ENCODE measurements at places on chromosomes 3 and 15.

GRCh38 chr3:32901005-32901932, 50.2 kb upstream of the CCR4 start:
- no peak for DNase-seq

DNA sequence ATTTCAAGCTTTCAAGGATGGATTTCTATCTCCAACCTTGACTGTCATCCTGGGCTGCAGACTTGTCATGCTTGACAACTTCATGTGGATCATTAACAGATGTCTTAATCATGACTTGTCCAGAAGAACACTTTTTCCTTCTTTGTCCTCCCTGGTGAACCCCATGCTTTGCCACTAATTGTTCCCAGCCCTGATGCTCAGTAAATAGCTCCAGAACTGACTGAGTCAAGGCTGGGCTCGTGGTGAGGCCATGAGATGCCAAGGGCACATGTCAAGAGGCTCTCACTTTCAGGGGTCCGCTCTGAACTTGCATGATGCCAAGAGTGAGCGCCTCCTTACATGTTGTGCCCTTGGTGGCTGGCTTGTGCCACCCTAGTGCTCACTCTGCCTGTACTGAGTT, 48.9 kb upstream of the KY start:
- no peak for DNase-seq

GRCh38 chr3:126319701-126320295, 37.4 kb downstream of the KLF15 start:
- DNase-seq, result no peak

DNA sequence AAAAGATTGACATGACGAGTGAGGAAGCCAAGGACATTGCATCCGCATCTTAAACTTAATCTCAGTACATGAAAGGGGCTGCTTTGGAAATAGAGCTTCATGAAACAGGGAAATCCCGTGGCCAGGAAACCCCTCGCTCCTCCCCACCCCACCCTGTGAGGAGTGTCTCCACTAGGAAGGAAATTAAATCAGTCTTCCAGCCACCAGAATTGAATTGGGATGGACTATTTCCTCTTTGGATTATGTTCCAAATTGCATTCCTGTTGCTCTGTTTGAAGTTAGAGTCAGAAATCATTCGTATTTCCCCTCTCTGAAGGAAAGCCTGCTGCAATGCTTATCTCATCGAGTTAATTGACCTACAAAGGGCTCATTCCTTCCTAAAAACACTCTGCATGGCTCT, 35.8 kb downstream of the CLDN11 start:
- no peak for DNase-seq

- no peak for DNase-seq
Observed at GRCh38 chr15:94412979-94413746, 181.8 kb downstream of the MCTP2 start.

DNA sequence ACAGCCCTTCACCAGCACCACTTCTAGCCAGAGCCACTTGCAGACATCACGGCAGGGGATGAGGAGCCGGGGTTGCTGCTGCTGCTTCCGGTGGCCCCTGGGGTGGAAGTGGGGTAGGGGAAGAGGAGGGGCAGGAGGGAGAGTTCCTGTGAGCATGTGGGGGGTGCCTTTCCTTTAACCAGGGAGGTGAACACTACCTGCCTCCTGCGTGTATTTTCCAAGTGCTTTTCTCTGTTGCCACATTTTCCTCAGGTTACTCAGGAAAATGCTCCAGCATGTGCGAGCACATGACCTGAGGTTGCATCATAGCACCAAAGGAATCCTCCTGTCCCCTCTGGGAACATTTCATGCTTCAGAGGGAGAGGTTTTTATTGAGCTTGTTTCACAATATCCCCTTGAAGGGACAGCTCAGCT, 12.2 kb upstream of the SACM1L start:
- no peak for DNase-seq

DNA sequence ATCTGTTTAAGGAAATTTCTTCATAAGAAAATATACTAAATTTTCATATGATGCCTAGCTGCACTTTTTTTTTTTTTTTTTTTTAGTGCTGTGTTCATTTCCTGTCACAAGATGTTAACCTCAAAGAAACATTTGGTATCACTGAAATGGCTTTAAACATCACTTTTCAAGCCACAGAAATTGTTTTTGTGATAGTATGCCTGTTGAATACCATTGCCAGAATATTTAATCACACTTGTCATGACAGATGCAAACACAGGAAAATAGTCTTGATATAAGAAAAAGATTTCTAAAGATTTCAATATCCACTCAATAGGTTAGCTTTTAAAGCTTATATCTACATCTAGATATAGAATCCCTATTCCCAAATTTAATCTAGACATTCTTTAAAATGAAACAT, 608.5 kb upstream of the AGTR1 start:
- no peak for DNase-seq

DNA sequence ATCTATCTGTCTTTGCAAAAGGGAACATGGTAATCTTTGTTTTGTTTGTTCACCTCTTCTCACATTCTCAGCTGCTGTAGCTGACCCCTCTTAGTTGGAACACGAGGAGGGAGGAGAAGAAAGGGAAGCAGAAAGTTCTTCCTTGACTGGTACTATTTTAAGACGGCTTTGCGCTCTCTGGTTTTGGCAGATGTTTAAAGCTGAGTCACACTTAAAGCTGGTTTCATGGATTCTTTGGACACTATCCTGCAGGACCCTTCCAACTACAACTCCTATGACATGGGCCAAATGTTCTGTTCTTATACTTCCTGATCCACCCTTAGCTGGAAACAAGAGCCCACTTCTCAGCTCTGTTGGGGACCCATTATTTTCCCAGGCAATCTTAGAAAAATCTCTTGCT, 40.6 kb upstream of the FXR1 start:
- no peak for DNase-seq

DNA sequence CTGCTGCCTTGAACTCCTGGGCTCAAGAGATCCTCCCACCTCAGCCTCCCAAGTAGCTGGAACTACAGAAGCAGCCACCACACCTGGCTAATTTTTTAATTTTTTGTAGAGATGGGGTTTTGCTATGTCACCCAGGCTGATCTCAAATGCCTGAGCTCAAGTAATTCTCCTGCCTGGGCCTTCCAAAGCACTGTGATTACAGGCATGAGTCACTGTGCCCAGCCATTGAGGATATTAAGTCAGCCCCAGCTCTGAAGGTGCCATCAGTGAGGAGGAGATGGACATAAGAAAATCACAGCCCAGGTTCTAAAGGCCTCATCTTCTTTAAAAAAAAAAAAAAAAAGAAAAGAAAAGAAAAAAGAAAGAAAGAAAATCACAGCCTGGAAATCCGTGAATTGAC, 26.6 kb upstream of the PSTPIP1 start:
- no peak for DNase-seq

GRCh38 chr3:105394177-105394576, 27.5 kb downstream of the ALCAM start:
- no peak for DNase-seq

DNA sequence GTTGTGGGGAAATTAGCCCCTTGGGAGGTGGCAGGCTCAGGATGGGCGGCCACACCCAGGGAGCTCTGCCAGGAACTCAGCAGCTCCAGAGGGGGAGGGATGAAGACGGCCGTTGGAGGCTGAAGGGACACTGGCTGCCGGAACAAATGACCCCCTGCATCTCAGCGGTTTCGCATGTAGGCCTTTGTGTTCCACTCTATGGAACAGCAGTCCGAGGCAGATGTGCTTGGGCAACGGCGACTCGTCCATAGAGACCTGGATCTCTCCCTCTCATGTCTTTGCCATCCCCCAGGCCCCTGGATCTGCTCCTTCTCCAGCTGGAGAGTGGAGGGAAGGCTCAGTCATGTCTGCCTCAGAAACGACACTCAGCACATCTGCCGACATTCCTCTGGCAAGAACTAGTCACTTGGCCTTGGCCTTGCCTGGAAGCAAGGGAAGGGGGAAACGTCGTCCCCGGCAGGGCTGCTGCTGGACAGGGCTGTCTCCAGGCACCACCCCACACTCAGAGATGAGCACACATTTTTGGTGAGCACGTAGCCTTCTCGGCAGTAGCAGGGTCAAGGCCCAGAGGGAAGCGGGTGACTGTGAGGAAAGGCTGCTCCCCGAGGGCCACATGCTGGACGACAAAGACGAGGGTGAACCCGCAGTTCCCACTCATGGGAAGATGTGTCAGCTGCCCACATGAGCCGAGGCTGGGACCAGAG, 83.8 kb downstream of the ASB7 start:
- no peak for DNase-seq

DNA sequence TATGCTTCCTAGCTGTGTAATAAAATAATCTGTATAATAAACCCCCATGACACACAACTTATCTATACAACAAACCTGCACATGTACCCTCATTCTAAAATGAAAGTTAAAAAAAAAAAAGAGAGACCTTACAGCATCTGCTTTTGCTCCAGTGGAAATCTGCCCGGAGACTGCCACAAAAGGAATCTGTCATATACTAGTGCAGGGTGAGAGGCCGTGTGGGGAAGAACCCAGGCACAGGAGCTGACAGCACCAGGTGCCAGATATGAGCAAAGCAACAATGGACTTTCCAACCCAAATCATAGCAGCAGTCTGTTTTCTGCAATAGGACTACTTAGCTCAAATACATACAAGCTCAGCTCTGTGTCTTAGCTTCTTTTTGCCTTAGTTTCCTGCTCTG, 346.5 kb downstream of the ROBO1 start:
- DNase-seq, result no peak

GRCh38 chr15:79292011-79292410, 9.5 kb downstream of the ANKRD34C start:
- DNase-seq, result no peak

DNA sequence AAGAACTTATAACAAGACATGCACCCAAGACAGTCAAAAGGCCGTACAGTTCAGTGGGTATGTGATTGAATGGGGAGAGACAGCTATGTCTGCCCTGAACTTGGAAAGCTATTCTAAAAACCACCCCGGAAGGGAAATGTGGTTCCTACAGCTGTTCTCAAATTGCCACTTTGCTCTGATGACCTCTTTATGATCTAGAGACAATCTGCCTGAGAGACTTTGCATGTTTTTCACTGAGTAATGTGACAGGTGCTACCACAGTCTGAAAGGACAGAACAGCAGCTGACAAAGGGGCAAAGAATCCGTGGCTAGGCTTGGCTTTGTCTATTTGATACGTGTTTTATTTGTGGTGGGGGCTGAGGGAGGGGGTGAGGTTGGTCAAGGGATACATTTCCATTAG, 148.3 kb upstream of the NPHP3 start:
- no peak for DNase-seq

DNA sequence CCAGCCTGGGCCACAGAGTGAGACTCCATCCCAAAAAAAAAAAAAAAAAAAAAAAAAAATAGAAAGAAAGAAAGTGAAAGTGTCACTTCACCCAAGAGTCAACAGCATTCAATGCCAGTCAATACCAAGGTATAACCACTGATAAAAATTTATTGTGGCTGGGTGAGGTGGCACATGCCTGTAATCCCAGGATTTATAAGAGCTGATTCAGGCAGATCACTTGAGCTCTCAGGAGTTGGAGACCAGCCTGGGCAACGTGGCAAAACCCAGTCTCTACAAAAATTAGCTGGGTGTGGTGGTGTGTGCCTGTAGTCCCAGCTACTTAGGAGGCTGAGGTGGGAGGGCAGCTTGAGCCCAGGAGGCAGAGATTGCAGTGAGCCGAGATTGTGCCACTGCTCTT, 46.5 kb upstream of the PIK3CB start:
- DNase-seq, result no peak

DNA sequence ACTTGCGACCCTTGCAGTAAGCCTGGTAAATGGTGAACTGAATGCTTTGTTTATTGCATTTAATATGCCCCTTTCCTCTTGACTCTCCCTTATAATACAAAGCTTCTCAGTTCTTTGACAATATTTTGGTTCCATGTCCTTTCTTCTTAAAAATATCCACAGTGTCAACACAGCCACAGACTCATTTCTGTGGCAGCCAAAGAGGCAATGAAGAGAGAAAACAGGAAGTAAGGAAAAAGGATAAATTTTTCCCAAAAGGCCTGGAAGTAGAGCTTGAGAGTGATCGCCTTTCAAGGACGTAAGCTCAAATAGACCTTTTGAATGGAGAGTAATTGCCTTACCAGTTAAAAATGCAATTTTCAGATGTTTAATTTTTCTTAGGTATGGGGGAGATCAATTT, 59.4 kb downstream of the PEX5L start:
- DNase-seq, result no peak

DNA sequence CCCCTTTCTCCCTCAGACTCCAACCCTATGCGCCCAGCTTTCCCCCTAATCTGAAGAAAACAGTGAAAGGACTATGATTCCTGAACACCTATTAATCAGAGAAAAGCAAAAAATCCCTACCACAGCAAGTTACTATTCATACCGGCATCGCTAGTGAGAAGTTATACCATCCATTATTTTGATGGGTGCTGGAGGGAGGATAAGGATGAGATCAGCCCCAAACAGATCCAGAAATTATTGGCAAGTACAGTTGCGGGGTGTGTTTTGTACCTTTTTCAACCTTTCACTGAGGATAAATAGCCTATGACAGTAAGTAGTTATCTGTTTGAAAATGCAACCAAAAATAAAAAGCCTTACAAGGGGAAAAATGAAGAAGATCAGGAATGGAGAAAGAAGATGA, 59.9 kb upstream of the ADAMTS9 start:
- no peak for DNase-seq

GRCh38 chr15:96144734-96145133, 185.8 kb upstream of the NR2F2 start:
- no peak for DNase-seq

- no peak for DNase-seq
Observed at GRCh38 chr3:149366031-149366430, 11.4 kb downstream of the TM4SF1 start.

GRCh38 chr3:54836871-54837270, 91.0 kb downstream of the LRTM1 start:
- no peak for DNase-seq

DNA sequence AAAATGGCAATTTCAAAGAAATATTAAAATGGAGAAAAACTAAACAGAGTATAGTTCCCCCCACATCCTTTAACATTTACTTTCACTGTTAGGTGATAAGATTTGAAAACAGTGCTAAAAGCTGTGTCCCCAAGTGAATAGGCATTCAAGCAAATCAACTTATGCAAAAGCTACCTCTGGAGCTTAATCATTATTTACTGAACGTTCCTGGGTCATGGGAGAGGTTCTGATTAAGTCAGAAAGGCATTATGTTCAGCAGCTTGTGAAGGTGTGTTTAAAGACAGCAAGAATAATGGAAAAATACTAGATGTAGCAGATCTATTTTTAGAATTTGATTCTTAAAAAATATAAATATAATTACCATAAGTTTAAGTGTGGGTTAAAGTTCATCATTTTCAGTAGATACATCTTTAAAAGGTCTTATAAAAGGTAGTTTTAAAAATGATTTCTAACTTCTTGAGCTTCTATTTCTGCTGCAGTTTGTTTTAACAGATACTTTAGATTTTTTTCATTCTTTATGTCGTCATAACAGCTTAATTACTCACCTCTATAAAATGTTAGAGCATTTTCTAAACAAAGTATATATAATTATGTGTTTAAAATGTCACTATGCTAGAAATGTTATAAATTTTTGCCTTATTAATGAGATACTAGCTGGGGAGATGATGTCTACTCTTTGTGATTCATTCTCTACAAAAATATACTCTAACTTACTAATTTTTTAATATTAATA, 127.9 kb downstream of the MITF start:
- no peak for DNase-seq
